ENCODE measurements at places on chromosomes 11 and 22.

GRCh38 chr11:58495906-58496305 lies 12.0 kb downstream of the OR5B21 start:
- no peak for DNase-seq

DNA sequence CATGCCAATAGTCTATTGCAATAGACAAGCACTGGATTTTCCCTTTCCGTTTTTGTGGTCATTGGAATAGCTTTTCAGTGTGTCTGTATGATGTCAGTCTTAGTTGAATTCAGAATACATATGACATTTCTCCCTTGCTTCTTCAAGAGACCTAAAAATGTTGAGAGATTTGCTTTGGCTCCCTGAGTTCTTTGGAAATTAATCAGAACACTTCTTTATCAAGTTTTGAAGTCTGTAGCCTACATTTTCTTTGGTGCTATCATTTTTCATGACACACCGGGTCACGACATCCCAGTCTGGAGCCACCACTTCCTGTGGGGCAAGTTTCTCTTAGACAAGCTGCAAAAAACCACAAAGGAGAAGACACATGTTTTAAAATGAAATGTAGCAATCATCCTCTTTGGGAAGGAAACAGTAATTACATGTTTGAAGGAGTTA lies 847.1 kb downstream of the OPCML start:
- DNase-seq: no peak

GRCh38 chr11:12088047-12088481 lies 22.3 kb upstream of the MICAL2 start:
- DNase-seq: no peak

DNA sequence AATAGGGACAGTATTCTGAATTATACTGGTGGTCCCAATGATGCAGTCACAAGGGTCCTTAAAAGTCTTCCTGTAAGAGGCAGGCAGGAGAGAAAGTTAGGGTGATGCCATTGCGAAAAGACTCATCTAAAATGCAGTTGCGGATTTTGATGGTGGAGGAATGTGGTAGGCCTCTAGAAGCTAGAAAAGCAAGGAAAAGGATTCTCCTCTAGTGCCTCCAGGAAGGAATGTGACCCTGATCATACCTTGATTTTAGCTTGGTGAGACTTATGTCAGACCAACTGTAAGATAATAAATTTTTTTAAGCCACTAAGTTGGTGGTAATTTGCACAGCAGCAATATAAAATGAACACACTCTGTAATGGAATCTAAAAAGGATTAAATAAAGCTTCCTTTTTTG lies 33.8 kb downstream of the CHORDC1 start:
- no peak for DNase-seq

DNA sequence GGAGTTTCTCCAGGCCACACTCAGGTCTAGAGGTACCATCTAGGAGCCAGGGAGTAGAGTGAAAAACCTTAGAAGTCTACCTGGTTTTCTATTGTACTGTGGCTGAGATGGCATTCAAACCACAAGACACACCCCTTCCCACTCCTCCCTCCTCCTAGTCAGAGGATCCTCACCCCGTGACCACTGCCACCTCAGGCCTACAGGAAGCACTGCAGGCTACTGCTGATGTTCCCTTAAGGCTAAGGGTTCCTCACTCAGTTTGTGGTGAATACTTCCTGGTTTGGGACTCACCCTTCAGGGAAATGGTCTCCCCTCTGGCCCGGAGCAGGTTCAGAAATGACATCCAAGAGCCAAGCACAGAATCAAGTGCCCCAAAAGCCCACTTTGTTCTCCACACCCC lies 1293.9 kb downstream of the JRKL start:
- no peak for DNase-seq

DNA sequence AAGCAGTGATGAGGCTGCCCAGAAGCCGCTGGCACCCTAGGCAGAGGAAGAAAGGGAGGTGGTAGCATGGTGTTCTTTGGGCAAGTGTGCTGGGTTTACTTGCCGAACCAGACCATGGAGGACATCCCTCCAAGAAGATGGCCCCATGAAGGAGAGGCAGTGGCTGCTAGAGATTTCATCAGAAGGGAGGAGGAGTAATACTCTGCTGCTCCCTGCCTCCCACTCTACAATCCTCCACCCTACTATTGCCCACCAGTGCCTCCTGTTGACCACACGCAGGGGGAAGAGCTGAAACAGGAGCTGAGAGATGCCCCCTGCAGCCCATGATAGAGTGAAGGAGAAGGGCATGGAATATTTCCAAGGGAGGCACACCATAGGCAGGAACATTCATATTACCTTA lies 51.0 kb upstream of the PRSS23 start:
- no peak for DNase-seq

- DNase-seq: no peak
Observed at GRCh38 chr22:11598492-11599440, 3929.2 kb upstream of the OR11H1 start.

DNA sequence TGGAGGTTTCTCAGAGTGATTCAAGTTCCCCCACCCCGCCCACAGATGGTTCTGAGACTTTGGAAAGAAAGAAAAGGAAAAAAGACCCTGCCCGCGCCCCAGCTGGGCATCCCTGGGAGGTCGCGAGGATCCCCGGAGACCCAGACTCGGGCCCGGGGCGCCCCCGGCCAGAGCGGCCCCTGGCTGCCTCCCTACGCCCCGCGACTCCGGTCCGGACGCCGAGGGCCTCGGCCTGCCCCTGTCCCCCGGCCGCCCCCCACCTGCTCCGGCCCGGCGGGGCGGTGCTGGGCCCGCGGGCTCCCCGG lies 2.3 kb upstream of the AIFM3 start:
- no peak for DNase-seq

- DNase-seq: no peak
Observed at GRCh38 chr11:34564807-34565241, 51.2 kb upstream of the ELF5 start.
